ENCODE measurements at places on chromosomes 2 and 18. TPM values are rescaled to one million over a fixed set of nuclear protein-coding genes. Genes with fewer than 3 reads are reported as not detected.

FAM124B gene
- total RNA-seq = not detected

CD207 gene
- not detected for total RNA-seq

MORN2 gene
- total RNA-seq = 42.2 TPM

GPR75 gene
- 1.8 TPM for total RNA-seq

CRYBA2 gene
- total RNA-seq = not detected

Data from A549 treated with CORT108297 at 1 μM for 4 hours (cell line).